ENCODE measurements at places on chromosomes 2 and 18.

DNA sequence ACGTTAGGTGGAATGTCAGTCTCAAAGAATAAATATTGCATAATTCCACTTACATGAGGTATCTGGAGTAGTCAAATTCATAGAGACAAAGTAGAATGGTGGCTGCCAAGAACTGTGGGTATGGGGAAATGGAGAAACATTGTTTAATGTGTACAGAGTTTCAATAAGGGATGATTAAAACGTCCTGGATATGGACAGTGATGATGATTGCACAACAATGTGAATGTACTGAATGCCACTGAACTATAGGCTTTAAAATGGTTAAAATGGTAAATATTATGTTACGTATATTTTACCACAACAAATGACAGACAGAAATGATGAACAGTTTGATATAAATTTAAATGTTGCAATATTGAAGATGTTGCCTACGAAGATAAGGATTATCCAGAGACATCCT is 602.0 kb upstream of the PKDCC start:
- DNase-seq: no peak

- no peak for DNase-seq
Measured at GRCh38 chr2:104368089-104368488, 485.8 kb upstream of the POU3F3 start.

DNA sequence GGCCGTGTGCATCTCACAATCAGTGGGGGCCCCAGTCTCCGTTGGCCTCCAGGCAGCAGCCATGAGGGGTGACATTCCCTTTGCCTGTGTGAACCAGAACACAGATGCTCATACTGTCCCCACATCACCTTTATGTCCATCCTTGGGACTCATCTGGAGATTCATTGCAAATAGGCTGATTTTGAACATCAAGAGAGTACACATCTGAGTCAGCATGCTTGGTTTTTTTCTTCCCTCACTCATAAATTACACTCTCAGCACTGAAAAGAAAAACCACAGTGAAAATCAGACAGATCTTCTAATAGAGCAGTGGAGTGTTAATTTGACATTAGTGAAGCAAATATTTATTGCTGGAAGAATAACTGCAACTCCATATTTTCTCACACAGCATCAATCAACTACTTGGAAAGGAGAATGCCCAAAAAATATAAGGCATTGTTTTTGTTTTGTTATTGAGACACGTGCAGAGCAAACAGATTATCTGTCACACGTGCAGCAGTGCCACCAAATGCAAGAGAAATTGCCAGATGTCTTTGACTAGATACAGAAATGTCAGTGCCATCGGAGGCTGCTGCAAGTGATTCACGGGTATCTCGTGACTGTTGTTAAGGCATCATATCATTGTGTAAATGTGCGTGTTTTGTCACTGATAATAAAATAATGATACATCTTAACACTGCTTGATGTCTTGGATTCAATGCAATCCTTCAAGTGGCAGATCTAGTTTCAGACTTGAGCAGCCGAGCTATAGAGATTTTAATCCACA is 10.9 kb downstream of the APCDD1 start:
- no peak for DNase-seq

DNA sequence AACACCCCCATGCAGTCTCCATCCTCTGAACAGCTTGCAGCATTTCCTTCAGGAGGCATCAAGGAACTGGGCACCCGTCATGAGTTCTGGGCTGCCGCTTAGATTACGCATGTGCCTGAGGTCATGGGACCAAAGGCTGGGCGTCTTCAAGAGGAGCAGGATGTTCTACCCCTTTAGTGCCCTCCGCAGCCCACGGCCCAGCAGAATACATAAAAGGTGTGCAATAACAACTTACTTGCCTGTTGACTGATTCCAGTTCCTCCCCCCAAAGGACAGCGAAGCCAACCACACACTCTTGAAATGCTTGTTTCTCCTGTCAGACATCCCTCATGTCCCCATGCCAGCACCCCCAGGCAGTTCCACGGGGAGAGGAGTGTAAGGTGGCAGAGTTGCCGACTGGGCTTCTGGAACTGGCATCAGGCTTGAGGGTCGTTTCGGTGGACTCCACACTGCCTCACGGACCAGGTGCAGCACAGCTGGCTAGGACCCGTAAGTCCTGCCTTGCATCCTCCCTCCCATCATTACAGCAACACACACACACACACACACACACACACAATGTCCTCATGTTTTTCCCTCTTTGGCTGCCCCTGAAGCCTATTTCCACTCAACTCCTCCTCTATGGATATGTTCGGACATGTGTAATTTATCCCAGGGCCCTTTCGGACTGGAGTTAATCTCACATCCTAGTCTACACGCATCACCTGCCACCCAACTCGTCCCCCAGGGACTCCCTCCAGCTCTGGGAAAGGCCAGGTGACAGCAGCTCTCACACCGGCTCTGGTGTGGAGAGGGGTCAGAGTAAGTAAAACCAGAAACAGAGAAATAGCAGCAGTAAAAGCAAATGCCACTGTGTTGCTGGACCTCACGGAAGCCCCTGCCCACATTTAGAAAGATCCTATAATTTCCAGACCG is 200.7 kb downstream of the BCL11A start:
- DNase-seq: no peak

DNA sequence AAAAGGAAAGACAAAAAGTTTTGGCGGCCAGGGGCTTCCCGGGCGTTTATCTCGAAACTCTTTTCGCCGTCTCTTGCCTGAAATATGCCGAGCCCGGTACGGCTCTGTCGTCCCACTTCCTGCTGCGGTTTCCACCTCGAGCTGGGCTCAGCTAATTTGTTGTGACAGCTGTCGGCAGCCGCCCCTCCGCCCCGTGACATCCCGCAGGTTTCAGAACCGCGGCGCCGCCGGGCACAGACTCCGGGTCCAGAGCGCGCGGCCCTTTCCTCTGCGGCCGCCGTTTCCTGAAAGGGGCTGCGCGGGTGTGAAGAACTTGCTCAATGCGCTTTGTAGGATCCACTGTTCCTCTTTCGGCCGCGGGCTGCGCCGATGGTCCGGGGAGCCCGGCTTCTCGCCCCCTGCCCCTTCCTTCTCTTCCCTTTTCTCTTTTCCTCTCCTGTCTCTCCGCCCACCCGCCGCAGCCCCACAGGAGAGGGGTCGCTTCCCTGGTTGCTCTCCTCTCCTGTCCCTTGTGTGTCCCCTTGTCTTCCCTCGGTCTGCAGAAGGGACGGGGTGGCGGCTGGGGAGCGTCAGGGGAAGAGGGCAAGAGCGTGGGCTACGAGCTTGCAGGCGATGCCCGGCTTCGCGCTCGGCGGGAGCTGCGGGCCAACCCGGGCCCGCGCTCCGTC is 648 bp downstream of the ARID5A start:
- peak; percentile 82 for DNase-seq

DNA sequence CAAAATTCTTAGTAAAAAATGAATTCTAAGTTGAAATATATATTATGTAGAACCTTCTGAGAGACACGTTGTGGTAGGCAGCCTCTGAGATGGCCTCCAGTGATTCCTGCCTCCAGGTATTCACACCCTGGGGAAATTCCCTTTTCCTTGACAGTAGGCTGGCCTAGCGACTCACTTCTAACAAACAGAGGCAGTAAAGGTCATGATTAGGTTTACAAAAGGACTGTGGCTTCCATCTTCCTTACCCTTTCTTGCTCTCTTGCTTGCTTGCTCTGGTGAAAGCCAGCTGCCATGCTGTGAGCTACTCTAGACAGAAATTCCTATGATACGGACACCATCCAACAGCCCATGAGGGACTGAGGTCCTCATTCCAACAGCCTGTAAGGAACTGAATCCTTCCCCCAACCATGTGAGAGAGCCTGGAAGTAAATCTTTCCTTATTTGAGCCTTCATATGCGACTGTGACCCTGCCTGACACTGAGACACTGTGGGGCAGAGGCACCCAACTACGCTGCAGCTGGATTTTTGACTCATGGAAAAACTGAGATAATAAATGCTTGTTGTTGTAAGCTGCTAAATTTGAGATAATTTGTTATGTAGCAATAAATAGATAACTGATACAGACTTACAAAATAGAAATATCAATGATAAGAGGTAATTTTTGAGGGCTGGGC is 32.7 kb upstream of the SERTAD2 start:
- no peak for DNase-seq

GRCh38 chr2:219182331-219183150 is 4.5 kb downstream of the RETREG2 start:
- DNase-seq: no peak

- DNase-seq: no peak
Measured at GRCh38 chr18:9741793-9742523, 33.9 kb downstream of the RAB31 start.

DNA sequence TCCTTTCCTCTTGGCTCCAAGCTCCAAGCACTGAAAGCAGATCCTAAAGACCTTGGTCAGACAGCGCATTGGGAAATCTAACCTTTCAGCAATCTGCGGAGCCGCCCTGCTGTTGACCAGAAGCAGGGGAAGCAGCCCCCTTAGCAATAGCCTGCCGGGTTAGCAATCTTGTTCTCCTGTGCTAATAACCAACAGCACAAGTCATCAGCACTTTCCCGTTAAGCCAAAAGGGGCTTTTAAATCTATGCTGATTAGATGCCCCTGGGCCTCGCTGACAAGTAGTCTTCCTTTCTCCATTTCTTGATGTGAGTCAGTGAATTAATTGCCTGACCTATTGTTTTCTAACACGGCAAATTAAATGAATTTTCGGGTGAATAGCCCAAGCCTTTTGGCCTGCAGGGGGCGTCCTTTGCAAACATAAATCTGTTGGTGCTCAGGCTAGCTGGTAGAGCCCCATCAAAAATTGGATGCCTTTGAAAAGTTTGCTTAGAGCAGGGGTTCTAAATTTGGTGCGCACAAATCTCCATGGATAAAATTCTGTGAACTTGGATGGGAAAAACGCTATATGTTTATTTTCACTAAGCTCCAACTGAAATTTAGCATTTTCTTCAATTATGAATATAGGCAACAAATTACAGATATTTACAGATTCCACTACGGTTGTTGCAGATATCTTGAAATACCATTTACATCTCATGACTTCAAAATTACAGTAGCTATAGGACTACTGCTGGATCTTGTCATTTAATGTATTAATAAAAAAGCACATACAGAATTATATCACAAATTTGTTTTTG is 24.6 kb downstream of the MAIP1 start:
- peak; percentile 76 for DNase-seq

DNA sequence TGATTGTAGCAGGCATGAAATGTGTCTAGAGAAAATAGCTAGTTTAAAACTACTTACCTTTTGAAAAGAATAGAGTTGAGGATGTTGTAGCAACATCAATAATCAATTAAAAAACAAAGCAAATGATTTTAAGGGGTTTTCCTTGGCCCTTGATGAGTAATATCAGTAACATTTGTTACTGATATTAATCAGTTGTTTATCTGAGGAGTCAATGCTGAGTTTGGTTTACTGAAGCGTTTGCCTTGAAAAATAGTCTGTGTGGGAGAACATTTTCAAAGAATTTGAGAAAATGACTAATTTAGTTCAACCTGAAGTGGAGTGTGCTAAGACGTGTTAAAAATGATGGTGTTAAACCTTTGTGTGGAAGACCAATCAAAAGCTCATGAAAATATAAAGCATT is 9.3 kb downstream of the PTH2R start:
- DNase-seq: no peak

All from stimulated activated CD8-positive, alpha-beta memory T cell treated with anti-CD3 and anti-CD28 coated beads, Interleukin-4, amount 100 ng/mL, for 24 hours (primary cell).